ENCODE measurements at places on chromosomes 3 and 15.

DNA sequence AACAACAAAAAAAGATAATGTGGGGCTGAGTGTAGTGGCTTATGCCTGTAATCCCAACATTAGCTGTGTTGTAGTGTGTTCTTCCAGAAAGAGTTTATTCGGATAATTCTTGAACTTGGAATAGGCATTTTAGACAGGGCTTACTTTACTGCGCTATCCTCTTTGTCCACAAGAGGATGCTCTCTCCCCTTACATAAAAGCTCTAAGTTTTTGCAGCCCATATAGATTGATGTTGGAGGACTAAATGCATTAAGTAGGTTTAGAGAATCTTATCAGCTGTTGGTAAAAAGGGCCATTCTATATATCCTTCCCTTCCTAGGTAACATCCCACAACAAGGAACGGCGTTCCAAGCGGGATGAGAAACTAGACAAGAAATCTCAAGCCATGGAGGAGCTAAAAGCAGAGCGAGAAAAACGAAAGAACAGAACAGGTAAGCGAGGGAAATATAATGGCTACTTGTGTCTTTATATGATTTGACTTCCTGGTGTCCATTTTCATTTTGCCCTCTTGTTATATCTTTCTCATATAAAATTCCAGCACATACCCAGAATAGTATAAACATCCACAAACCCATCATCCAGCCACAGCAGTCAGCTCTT, 27.8 kb upstream of the ITPKA start:
- no peak for DNase-seq

DNA sequence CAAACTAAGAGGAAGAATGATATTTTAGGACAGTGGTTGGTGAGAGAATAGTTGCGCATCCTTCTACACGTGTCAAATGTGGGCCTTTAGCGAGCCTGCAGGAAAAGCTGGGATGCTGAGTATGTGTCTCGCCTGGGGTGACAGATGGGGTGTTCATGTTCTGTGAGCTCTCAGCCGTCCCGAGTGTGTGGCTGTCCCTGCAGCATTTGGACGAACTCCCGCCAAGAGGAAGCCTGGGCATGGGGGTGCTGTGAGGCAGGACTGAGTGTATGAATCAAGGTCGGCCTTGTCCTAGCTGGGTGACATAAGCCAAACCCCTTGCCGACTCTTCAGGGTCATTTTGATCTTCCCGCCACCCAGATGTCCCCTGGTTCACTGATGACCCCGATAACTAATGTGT, 94.8 kb downstream of the CACNA1D start:
- DNase-seq: no peak

- DNase-seq: no peak
These were observed 2.6 kb upstream of the TMCO5A start for GRCh38 chr15:37931868-37932267.

- DNase-seq: no peak
These were observed 194.3 kb downstream of the BCHE start for GRCh38 chr3:165642761-165643420.

DNA sequence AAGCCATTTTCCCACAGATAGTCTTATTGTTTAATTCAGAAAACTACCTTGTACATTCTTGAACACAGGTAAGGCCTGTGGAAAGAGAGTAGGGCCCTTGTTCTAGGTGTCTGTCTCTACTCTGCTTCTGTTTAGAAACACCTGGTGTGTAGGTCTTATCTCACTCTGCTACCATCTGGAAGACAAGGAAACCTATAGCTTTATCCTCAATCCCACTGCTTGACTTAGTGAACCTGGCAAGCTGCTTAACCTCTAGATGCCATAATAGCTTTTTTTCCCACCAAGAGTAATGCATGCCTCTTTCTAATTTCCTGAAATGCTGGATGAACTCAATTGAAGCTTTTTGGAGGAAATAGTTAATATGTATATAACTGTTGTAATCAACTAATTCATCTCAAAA, 82.6 kb upstream of the RAP2B start:
- DNase-seq: no peak

DNA sequence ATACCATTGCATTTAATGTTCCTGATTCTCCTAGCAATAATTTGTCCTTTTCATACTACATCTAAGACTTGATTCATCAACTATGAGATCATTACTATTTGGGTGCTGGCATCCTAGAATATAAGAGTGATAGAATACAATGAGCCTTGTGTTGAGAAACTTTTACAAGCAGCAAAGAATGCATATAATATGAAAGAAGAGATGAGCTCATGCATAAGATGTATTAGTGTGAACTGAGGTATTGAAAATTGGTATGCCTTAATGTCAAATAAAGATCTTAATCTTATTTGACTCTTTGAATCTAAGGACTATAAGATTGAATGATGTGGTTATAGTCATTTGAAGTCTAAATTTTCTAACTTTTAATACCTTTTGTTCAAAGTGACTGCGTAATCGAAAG, 220.0 kb upstream of the ARHGEF26 start:
- no peak for DNase-seq

DNA sequence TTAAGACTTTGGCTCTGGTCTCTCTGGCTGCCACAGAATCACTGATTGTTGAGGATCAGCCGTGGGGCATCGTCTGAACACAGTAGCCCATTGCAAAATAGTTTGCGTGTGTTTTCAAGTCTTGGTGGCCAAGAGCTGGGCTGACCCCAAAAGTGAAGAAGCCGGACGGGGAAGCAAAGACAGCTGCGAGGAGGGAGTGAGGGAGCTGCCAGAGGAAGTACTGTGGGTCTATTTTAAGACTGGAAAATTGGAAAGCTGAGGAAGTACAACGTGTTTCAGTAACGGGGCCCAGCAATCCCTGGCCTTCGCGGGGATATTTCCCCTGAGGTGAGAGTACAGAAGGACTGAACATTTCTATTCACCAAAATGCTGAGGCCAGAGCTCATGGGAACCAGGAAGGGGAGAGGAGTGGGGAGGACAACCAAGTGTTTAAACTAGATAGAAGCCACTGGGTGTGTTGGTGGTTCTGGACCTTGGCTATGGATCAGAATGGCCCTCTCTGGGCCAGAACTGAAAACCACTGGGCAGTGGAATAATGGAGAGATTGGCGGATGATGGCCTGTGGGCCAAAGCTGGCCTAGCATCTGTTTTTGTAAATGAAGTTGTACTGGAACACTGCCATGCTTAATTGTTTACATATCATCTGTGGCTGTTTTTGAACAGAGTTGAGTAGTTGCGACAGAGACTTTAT, 34.1 kb upstream of the LIMD1 start:
- no peak for DNase-seq

GRCh38 chr15:91126080-91126479, 26.0 kb downstream of the SV2B start:
- DNase-seq: no peak

- no peak for DNase-seq
These were observed 248.6 kb downstream of the RPLP1 start for GRCh38 chr15:69701198-69701597.

- DNase-seq: no peak
These were observed 278.9 kb downstream of the KLF13 start for GRCh38 chr15:31605467-31605931.

GRCh38 chr3:75296858-75297257, 367.3 kb upstream of the FRG2C start:
- no peak for DNase-seq

GRCh38 chr3:16174026-16174355, 489 bp upstream of the GALNT15 start:
- DNase-seq: no peak

GRCh38 chr15:91961357-91961756, 107.8 kb downstream of the SLCO3A1 start:
- DNase-seq: no peak

DNA sequence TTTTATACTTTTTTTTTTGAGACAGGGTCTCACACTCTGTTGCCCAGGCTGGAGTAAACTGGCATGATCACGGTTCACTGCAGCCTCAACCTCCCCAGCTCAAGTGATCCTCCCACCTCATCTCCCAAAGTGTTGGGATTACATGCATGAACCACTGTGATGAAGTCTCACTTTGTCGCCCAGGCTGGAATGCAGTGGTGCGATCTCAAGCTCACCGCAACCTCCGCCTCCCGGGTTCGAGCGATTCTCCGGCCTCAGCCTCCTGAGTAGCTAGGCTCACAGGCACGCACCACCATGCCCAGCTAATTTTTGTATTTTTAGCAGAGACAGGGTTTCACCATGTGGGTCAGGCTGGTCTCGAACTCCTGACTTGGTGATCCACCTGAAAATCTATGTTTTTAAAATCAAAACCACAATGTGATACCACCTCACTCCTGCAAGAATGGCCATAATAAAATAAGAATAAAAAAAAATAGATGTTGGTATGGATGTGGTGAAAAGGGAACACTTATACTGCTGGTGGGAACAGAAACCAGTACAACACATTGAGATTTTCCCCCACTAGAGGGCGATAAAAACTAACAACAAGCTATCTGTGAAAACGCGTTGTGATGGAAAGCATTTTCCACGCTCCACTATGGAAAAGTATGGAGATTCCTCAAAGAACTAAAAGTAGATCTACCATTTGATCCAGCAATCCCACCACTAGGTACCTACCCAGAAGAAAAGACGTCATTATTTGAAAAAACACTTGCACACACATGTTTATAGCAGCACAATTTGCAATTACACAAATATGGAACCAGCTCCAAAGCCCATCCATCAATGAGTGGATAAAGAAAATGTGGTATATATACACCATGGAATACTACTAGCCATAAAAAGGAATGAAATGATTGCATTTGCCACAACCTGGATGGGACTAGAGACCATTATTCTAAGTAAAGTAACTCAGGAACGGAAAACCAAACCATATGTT, 26.8 kb upstream of the OCA2 start:
- no peak for DNase-seq

DNA sequence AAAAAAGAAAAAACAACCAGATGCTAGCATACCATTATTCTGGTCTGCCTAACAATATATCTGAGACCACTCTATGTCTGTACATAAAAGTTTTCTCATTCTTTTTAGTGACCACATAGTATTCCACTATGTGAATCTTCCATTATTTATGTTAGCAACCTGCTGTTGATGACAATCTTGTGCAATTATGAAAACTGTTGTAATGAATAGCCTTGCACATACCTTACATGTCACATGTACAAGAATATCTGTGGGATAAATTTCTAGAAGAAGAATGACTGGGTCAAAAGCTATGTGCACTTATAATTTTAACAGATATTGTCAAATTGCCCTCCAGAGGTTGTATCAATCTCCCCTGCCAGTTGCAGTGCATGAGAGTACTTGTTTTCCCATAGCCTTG, 62.5 kb downstream of the ARHGAP31 start:
- no peak for DNase-seq

- no peak for DNase-seq
These were observed 30.1 kb downstream of the CCDC12 start for GRCh38 chr3:46946416-46946815.

- DNase-seq: no peak
These were observed 113.5 kb downstream of the RAB11A start for GRCh38 chr15:65982627-65983322.

- no peak for DNase-seq
These were observed 843.9 kb downstream of the TUSC7 start for GRCh38 chr3:117553461-117553860.

- DNase-seq: no peak
These were observed 58.2 kb upstream of the ACAN start for GRCh38 chr15:88745065-88745464.

DNA sequence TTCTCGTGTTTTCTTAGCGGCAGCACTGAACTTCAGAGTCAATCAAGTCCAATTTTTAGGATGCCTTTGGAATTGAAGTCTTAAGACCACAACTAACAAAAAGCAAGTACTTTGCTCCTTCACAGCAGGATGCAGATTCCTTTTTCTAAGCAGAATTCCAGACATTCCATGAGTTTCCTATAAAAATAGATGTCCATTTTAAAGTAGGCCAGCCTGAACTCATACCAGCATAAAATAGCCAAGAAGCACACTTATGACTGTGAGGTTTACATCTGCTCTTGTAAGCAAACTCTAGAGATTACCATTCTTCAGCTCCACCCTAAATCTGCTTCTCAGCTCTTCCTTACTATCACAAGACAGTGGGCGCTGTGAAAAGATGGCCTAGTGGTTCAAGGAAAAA, 85.8 kb downstream of the THBS1 start:
- no peak for DNase-seq

DNA sequence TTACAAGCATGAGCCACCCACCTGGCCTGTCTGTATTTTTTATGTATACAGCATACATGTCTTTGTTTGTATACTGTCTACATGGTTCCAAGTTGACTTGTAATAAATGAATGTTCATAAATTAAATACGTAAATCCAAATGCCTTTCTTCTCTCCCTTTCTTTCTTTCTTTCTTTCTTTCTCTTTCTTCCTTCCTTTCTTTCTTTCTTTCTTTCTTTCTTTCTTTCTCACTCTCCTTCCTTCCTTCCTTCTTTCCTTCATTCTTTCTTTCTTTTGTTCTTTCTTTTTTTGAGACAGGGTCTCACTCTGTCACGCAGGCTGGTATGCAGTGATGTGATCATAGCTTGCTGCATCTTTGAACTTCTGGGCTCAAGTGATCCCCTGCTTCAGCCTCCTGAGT, 17.1 kb upstream of the ZNF710 start:
- no peak for DNase-seq

DNA sequence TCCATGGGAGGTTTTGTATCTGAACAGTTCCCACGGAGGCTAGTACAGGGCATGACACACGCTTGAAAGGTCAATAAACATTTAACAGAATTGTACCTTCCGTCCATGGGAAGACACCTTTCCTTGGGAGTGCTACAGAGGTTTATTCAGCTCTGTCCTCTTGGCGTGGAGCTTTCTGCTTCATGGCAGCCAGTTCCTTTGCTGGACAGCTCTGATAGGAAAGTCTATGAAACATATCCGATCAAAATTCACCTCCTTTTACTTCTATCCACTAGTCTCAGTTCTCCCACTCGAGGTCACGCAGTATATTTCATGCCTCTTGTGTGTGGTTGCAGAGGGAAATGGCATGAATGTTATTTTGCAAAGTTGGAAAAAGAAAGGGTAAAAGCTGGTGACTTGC, 91.2 kb downstream of the PEX5L start:
- DNase-seq: no peak

GRCh38 chr3:46934498-46935167, 41.9 kb downstream of the CCDC12 start:
- DNase-seq: no peak

DNA sequence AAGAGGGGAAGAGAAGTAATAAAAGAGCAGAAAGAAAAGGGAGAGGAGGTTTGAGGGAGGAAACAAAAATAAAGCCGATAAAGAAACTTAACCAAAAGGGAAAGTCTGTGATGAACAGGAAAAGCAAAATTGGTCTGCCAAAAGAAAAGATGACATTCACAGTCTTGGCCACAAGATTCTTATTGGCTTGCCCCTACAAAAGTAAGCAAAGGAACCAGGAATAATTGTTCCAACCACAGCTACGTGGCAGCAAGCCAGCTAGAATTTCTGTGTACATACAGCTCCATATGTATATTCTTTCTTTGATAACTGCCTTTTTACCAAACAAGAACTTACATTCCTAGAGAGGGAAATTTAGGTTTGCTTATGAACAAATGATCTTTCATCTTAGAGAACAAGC, 79.6 kb downstream of the MLH1 start:
- DNase-seq: no peak

DNA sequence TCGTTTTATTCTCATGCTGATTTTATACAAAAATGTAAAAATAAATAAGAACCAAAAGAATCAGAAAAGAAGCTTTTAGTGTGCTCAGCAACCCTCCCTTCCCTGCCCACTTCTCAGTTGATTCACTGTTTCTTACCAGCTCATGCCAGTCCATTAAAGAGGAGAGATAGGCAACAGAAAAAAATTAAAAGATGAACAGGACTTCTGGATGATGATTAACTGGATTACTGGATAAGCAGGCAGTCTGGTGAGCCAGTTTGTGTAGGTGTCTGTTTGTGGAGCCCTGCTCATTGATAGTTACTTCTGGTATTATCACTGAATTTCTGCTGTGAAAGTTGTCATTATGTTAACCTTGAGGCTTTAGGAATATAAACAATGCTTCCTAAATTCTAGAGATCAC, 15.1 kb upstream of the GPR171 start:
- no peak for DNase-seq
